ENCODE measurements at places on chromosomes 5 and 9.

DNA sequence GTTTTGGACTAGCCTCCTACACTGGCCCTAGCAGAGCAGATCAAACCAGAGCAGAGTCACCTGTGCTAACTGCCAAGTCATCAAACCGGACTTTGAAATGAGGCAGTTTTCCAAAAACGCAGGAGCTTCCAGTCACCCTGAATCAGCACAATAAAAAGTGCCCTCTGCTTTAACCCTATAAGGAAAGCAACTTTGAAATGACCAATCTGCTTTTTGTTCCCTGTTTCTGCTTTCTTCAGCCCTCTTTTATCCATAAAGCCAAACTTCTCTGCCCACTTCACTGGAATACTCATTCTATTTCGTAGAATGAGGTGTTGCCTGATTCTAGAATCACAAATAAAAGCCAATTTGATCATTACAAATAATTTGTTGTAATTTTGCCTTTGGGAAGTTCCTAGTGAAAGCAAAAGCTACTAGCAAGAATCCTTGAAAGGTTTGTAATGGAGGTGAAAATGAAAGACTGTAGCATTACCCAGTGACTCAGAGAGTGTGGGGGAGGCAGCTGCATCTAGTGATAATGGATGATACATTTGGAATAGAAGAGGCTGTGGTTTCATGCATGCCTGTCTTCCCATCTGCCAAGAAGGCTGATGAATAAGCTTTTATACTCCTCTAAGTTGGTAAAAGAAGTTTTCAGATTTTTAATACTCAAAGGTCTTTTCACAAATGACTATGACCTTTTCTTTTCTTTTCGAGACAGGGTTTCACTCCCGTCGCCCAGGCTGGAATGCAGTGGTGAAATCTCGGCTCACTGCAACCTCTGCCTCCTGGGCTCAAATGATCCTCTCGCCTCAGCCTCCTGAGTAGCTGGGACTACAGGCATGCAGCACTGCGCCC is 14.9 kb downstream of the SPAAR start:
- no peak for DNase-seq

DNA sequence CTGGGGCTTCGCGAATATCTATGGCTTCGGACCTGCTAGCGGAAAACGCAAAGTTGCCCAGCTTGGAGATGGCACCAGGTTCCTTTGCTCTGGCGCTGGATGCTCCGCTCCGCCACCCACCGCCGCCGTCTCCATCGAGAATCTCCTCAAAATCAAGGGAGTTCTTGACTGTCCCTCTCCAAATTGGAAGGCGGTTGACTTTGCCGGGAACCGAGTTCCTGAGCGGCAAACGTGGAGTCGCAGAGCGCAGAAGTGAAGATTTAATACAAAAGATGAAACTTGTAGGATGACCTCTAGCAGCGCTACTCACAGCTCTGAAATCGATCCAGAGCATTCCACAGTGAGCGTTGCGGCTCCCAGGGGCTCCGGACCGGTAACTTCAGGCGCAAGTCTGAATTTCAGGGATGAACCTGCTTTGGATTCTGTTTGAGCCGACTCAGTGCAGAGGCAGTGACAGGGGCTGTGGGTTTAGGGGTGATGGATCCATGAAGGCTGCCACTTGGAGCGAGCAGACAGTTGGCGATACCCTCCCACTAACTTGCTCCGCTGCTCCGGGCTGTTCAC is 1641.5 kb upstream of the C9orf72 start:
- no peak for DNase-seq

GRCh38 chr5:1322036-1322900 is 22.6 kb downstream of the CLPTM1L start:
- no peak for DNase-seq

DNA sequence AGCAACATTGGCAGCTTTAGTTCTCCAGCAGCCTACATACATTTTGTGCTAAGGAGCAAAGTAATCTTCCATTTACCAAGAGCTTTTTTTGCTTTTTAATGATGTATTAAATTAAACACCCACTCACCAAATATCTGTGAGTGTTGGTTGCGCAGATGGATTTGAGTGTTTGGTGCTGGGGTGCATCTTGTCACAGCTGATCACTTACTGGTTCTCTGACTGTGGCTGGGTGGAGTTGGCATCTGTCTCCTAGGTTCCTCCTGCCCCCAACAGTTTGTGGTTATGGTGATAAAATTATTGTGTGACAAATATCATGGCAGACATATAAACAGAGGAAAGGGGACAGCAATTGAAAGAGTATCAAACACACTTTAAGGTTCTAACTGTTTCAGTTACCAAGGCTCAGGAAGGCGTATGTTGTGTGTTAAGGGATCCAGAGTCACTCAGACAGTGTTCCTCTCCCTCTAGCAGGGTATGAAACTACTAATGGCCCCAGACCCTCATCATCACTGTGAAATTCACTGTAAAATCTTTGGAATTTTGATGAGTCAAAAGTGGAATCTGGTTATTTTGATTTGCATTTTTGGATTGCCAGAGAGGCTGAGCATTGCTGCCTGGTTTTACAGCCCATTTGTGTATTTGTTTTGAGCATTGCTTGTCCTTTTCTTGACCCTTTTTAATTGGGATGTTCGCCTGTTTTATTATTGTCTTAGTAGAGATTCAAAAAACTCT is 81.7 kb downstream of the PDE8B start:
- no peak for DNase-seq

DNA sequence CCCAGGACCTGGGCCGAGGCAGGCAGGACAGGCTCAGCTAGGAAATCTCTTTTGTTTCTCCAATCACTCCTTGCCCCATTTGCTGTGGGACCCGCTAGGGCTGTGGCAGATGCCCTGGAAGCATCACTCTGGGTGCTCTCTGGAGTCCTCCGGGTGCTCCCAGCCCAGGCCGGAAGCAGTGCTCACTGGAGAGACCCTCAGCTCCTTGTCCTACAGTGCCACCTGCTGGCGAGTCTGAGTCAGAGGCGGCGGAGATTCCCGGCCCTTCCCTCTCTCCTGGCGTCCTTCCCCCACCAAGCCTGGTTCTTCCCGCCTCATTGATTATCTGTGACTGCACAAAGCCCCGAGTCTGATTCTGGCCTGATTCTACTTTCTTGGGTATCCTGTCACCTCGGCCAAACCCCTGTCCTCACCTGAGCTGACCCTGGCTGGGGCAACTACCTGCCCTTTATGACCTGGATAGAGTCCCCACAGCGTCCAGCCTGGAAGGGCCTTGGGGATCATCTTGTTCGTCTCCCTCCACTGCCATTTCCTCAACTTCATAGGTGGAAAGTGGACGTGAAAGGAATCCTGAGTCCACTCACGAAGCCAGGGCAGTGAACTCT is 7.3 kb upstream of the BARHL1 start:
- peak; percentile 50 for DNase-seq
